ENCODE measurements at places on chromosomes 5 and 9.

GRCh38 chr5:140118302-140118936, 4.5 kb downstream of the PURA start:
- DNase-seq = no peak

DNA sequence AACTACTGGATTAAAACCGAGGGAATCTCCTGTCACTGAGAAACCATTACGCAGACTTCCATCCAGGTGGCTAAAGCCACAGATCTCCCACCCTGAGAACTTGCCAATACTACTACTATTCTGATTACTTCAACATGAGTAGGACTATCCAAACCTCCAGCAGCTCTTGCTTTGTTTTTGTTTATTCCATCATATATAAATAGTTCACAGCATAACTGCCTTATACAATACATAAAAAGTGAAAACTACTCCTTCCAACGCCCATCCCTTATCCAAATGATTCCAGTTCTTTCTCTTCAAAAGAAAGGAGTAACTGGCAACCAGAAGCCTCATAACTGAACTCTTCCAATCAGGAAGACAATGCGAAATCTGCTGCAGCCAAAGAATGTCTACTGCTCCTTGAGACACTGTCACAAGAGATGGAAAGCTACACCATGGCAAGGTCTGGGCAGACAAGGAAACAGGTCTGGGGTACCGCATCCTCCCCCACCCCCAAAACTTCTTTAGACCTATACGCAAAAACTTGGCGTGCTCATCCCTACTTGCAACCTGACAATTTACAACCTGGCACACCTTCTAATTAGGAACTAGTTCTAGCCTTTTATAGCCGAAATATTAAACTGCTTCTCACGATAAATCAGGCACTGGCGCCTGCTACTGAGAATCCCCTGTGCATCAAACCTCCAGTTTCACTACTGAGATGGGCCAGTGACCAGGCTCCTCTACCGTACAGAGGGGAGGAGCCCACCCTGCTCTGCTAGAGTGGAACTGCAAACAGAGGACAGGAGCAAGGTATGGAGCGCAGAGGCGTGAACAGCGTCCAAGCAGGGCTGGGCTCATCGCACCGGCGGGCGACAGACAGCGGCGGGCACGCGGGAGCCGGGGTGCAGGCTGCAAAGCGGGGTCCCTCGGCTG, 986 bp downstream of the PLPP1 start:
- DNase-seq = peak; percentile 60

DNA sequence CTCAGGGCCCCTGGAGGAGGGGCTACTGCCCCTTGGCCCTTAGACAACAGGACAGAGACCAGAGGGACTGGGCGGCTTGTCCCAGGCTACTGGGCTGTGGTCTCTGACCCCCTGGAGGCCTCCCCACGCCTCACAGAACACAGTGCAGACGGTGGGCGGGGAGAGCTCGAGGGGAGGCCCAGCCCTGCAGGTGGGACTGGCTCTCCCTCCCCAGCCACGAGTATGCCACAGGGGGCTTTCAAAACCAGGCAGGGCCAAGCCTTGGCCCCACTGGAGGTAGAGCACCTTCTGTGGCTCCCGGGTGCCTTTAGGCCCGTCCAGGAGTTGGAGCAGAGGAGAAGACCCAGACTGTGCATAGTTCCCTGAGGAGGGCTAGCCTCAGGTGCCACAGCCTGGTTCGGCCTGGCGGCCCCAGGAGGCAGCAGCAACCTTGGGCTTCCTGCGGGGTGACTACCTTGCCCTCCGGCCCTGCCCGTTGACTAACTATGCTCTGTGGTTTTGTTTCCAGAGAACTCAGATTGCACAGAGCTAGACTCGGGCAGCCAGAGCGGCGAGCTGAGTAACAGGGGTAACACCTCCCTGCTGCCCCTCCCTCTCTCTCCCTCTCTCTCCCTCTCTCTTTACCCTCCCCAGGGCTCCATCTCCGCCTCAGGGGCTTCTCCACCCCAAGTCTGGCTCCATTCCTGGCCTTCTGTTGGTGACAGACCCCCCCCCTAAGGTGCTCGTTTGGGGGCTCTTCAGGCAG, 15.5 kb downstream of the CARD19 start:
- no peak for DNase-seq

GRCh38 chr5:16585041-16585667, 31.6 kb downstream of the RETREG1 start:
- DNase-seq = no peak
